NCI-H524 treated with DMSO at 0.1 percent for 48 hours (cell line): ENCODE measurements at places on chromosomes 4 and X.

DNA sequence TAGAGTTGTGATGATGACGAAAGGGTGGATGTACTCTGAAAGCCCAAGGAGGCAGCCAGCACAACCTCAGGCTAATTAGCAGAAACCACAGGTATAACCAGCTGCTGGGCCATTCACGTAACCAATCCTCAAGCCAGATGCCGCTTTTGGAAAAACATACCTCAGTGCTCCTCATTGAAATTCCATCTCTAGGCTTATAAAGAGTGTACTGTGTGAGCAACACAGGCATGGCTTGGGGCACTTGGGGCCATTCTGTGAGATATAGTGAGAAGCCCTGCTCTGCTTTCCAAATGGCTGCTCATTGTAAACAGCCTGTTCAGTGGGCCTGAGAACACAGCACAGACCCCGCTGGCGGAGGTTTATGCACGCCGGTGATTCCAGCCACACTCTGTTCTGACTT is 182.1 kb upstream of the HHIP start:
- no peak for DNase-seq

GRCh38 chr4:5528031-5528436 is 180.3 kb downstream of the EVC2 start:
- DNase-seq: no peak

DNA sequence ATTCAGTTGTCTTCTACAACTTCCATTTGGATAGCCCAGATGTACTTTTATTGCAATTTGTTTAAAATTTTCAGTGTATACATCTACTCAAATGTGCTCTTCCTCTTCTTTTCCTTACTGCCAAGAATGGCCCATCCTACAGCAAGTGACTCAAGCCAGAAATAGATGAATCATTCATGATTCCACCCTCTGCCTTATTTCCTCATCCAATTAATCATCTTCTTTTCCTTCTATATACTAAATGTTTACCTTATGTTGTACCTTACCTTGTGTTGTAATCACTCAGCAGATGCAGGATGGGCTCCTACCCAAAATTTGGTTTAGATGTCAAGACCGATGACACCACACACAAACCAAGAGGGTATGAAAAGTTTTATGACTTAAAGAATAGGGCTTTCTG is 437.8 kb downstream of the GRXCR1 start:
- no peak for DNase-seq

- DNase-seq: no peak
Observed at GRCh38 chrX:33138677-33139249, 72.6 kb downstream of the DMD start.

DNA sequence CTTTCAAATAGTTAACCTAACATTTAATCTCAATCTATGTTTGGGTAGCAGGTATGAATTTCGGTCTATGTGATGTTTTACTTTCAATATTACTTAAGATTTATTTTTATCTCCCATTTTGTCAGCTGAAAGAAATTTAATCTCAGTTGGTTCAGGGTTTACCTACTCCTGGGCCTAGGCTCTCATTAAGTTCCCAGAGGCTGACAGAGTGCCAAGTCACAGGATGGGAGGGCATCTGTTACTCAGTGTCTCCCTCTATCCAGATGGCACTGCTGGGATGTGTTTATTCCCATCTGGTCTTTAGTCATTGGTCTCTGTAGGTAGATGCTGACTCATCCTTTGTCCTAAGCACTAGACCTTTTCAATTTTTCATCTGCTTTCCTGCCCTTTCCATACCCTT is 129.4 kb upstream of the ARSJ start:
- DNase-seq: peak; percentile 75
